Peyer's patch (tissue), 4 donors: ENCODE measurements at places on chromosomes 13 and 19. TPM values are rescaled to one million over a fixed set of nuclear protein-coding genes. Genes with fewer than 3 reads are reported as not detected.

- H3K4me1 ChIP-seq, result no peaks in the 10 kb centered on the region
- DNase-seq, result no peak
- no peaks in the 10 kb centered on the region for H3K27me3 ChIP-seq
- no peak overlapping the region for H3K27ac ChIP-seq
These were observed 11.1 kb upstream of the ENOX1 start for GRCh38 chr13:43797869-43798268.

The TTYH1 gene
- total RNA-seq, result not detected

The FRY gene
- 6.7 TPM for total RNA-seq

The PTGIR gene
- 3.4 TPM for total RNA-seq

GRCh38 chr19:34428549-34429285, 536 bp downstream of the UBA2 start:
- H3K4me3 ChIP-seq, result peak overlapping the region; percentile 97
- peaks cover 19% of the 10 kb centered on the region for H3K4me1 ChIP-seq
- H3K27me3 ChIP-seq, result no peaks in the 10 kb centered on the region
- peaks cover 14% of the 10 kb centered on the region for H3K36me3 ChIP-seq

DNA sequence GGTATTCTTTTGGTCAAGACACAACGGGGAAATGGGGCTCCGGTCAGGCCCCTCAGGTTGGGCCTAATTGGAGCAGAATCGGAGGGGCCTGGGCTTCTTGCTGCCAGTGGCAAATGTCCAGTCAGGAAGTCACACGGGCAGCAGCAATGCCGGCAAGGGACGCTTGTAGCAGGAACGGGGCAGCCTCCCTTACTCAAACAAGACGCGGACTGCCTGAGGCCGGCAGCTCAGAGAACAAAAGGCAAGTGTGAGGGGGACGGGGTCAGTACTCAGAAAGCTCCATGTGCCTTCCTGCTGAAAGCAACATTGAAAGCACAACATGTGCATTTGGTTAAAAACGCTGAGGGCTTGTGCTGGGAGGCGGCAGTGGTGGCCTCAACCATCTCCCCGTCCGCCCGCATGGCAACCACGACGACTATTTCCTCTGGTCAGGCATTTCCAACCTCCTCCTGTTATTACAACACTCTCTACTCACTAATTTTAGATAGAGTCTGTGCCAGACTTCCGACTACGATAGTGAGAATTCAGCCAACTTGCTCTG, 20.5 kb upstream of the RASA3 start:
- H3K4me3 ChIP-seq, result no peak overlapping the region
- peaks cover 2% of the 10 kb centered on the region for H3K4me1 ChIP-seq
- H3K36me3 ChIP-seq, result no peaks in the 10 kb centered on the region
- H3K27ac ChIP-seq, result no peak overlapping the region
- DNase-seq, result no peak

GRCh38 chr13:24709186-24709913, 29.1 kb downstream of the ATP12A start:
- peak; percentile 34 for DNase-seq
- no peak overlapping the region for H3K27ac ChIP-seq
- no peaks in the 10 kb centered on the region for H3K27me3 ChIP-seq
- no peaks in the 10 kb centered on the region for H3K4me1 ChIP-seq

The CPB2 gene
- total RNA-seq, result not detected

The ZNF675 gene
- 11.6 TPM for total RNA-seq

The ZNF433 gene
- total RNA-seq, result 1.7 TPM

- no peaks in the 10 kb centered on the region for H3K27me3 ChIP-seq
- peak overlapping the region; percentile 71 for H3K27ac ChIP-seq
- H3K4me1 ChIP-seq, result no peaks in the 10 kb centered on the region
- DNase-seq, result peak; percentile 98
- peak overlapping the region; percentile 40 for H3K4me3 ChIP-seq
These were observed 13.8 kb upstream of the UBE2L5 start for GRCh38 chr13:30408319-30409101.

- H3K27ac ChIP-seq, result no peak overlapping the region
- H3K4me1 ChIP-seq, result no peaks in the 10 kb centered on the region
These were observed 3.6 kb upstream of the NFILZ start for GRCh38 chr19:8626842-8627241.

DNA sequence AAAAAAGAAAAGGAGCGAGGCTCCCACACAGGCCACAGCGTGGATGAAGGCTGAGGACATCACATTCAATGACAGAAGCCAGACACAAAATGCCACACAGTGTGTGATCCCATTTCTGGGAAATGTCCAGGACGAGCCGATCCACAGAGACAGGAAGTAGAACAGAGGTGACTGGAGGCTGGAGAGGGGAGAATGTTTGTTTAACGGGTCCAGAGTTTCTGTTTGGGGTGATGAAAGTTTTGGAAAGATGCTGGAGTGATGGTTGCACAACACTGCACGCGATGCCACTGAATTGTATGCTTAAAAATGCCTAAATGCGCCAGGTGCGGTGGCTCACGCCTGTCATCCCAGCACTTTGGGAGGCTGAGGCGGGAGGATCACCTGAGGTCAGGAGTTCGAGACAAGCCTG, 650 bp upstream of the FUT5 start:
- no peaks in the 10 kb centered on the region for H3K27me3 ChIP-seq
- no peak for DNase-seq
- H3K27ac ChIP-seq, result no peak overlapping the region
- H3K4me3 ChIP-seq, result no peak overlapping the region

DNA sequence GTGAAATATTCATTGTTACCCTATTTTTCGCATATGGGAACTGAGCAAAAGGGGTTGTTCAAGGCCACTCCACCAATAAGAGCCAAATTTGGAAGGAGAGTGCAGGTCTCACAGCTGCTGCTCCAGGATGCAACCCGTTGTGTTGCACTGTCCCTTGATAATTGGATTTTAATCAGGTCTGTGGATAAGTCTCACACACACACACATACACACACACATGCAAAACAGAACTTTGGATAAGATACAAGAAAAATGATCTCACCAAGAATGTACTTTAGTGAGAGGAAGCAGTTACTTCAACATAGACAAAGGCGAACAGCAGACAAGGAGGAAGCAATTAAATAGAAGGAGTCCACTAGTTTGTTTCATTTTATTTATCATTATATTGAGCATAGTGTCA, 127.3 kb upstream of the EDNRB start:
- no peak overlapping the region for H3K4me3 ChIP-seq
- no peak for DNase-seq
- H3K4me1 ChIP-seq, result no peaks in the 10 kb centered on the region
- H3K36me3 ChIP-seq, result no peaks in the 10 kb centered on the region
- no peaks in the 10 kb centered on the region for H3K27me3 ChIP-seq

The C19orf81 gene
- total RNA-seq, result not detected

GRCh38 chr13:90622541-90622940, 724.9 kb upstream of the MIR17HG start:
- H3K4me3 ChIP-seq, result no peak overlapping the region
- no peaks in the 10 kb centered on the region for H3K36me3 ChIP-seq
- DNase-seq, result no peak
